ENCODE measurements at places on chromosomes 7 and 10.

- no peak for DNase-seq
These were observed 14.0 kb downstream of the AMZ1 start for GRCh38 chr7:2701832-2702593.

DNA sequence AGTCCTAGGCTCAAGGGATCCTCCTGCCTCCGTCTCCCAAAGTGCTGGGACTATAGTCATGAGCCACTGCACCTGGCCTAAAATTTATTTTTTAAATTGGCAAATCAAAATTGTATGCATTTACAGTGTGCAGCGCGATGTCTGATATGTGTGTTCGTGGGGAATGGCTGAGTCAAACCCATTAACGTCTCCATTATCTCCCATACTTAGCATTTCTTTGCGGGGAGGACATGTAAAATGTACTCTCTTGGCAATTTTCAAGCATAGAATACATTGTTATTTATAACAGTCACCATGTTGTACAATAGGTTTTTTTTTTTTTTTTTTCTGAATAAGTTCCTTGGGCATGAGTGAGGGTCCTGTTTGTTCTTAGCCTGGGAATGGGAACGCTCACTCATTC, 3.8 kb downstream of the TMEM184A start:
- DNase-seq: no peak

DNA sequence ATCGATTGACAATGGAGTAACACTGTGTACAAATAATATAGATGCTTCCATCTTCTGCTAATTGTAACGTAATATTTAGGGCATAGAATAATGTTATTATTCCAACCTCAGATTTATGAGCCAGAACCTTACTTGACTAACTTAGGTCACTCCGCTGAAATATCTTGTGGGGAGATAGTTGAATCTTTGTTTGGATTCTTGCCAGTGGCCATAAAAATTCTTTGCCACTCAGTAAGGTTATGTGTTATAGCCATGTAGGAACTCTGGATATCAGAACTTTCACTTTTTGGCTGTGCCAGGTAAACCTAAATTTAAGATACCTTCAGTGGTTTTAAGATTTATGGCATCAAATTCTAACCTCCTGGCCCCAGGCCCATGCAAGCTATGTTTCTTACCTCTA, 197.6 kb downstream of the WDR11 start:
- DNase-seq: no peak

DNA sequence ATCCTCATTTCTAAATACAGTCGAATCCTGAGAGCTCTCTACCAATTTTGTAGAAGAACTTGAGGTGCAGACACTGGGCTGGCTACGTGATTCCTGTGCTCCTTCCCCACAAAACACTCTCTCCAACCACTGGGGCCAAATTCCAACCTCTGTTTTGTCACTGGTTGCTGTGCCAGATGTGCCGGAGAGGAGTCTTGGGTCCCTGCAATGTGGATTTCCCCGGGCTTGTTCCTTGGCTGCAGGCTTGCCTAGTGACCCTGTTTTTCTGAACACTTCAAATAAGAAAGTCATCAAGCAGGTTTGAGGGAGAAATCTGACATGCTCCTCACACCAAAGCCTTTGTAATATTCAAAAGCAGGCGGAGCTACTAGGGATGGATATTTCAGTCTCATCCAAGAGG, 44.4 kb upstream of the AGBL3 start:
- DNase-seq: no peak

DNA sequence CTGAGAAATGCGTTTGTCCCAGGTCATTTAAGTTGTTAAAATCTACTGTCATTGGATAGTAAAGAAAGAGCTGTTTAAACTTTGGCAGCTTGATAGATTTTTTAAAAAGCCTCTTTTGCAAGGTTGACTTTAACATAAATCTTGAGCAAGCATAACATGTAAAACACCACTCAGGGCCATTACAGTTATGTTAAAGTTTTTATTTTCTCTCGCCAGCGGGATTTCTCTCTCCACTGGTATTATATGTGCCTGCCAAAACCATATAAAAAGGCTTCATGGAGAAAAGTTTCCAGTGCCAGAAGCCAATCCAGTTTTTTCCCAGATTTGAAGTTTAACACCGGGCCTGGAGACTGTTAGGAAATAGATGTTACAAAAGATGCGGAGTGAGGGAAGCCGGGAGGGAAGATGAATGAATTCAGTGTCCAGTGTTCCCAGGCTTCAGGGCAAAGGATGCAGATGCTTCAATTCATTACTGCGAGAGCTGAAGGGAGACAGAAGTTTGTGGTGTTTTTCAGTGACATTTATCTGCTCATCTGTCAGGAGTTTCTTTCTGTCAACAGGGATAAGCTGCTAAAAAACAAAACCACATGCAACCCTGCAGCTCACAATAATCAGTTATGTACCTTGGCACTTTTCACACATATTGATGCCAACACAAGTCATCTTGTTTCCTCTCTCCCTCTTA, 155.5 kb downstream of the SPAG6 start:
- DNase-seq: no peak

- no peak for DNase-seq
These were observed 184.5 kb upstream of the INHBA start for GRCh38 chr7:41887416-41887815.

GRCh38 chr10:18133046-18133445, 7.2 kb upstream of the CACNB2 start:
- DNase-seq: no peak

DNA sequence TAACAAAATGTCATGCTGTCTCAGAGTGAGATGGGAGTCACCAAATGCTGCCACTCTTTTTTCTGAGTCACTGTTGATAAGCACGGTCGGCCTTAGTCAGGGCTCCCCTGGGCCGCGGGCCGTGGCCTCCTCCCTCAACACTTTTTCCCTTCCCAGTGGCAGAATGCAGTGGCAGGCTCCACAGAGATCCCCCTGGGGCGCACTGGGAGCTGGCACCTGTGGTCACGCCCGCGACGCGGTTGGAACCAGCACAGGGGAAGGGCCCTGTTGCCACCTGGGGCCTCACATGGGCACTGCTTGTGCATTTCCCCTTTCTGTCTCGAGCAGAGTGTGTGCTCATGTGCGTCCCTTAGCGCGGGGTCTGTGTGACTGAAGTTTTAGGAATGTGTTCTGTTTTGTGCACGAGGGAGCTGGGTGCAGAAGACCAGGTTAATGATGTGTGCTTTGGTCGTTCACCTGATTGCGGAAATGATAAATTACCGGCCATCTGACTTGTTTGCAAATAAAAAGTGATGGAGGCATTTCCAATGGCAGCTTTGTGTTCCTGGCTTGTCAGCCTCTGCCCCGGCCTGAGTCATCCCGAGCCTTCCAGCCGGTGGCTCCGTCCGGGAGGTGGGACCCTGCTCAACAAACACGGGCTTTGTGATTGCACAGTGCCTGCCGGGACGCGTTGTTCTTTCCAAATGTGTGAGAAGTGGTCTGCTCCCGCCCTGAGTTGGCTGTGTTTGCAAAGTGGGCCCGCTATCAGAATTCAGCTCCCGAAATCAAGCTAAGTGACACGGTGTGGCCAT, 100.7 kb downstream of the NKX6-2 start:
- DNase-seq: no peak

- no peak for DNase-seq
These were observed 23.8 kb upstream of the C7orf33 start for GRCh38 chr7:148566736-148567135.

- peak; percentile 97 for DNase-seq
These were observed at the start of gene LSM5 for GRCh38 chr7:32490127-32490796. TSS of gene LSM5 (minus strand) at chr7:32490380. CDS start at chr7:32490365, 15 bp downstream.

GRCh38 chr7:22153432-22154142, 203.4 kb downstream of the RAPGEF5 start:
- no peak for DNase-seq

DNA sequence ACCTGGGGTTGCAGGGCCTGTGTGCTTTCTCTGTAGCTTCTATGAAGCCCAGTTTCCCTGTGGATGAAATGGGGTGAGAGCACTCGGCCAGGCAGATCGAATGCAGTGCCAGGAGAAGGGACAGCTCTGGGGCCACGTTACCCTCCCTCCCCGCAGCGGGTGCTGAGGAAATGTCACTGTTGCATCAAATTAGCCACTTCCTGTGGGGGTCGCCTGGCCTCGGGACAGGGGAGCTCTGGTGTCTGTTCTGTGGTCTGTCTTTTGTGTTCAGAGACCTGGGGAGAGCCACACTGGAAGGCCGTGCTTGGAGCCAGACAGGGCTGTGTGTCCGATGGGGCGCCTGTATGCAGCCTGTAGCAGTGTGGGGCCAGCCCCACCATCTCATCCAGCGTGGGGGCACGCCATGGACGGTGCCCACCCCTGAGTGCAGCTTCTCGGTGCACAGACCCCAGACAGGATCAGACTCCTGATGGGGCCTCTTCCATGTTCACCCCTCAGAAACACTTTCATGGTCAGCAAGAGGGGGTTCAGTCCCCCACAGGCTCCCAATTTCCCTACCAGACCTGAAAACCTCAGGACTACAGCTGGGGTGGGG, 13.6 kb downstream of the TTYH3 start:
- DNase-seq: no peak
